ENCODE measurements at places on chromosomes 16 and 17.

DNA sequence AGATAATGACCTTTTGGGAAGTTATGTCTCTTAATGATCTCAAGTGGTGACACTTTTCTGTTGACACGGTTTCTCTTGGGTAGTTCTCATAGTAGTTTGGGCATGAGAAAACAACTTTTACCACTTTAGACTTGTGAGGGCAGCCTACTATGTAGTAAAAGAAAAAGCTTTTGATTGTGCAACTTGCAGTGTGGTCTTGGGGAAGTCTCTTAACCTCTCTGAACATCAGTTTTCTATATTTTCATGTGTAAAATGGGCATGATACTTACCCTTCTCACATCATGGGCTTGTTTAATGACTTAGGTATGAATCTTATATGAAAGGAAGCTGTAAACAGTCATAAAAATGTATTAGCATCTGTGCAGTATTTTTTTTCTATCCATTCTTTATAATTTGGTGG lies 11.2 kb downstream of the NF1 start:
- no peak for DNase-seq

- DNase-seq = no peak
These were observed 167.1 kb upstream of the CDH13 start for GRCh38 chr16:82459580-82460256.

GRCh38 chr17:67716405-67716798 lies 1.3 kb upstream of the NOL11 start:
- no peak for DNase-seq

DNA sequence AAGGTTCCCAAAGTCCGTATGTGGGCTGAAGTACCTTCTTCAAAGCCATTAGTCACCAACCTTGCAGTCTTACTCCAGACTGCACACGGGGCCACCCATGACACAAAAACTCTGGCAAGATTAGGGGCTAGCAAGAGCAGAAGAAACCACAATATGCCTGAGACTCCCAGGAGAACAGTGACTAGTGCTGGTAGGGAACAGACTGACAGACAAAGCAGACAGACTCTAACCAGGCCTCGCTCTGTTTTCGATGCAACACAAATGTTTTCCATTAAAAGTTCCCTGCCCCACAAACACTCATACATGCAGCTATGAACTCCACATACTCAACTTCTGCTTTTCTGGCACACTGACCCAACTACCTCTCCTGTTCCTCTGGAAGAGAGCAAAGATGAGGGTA lies 102.2 kb downstream of the HIC1 start:
- DNase-seq = no peak

DNA sequence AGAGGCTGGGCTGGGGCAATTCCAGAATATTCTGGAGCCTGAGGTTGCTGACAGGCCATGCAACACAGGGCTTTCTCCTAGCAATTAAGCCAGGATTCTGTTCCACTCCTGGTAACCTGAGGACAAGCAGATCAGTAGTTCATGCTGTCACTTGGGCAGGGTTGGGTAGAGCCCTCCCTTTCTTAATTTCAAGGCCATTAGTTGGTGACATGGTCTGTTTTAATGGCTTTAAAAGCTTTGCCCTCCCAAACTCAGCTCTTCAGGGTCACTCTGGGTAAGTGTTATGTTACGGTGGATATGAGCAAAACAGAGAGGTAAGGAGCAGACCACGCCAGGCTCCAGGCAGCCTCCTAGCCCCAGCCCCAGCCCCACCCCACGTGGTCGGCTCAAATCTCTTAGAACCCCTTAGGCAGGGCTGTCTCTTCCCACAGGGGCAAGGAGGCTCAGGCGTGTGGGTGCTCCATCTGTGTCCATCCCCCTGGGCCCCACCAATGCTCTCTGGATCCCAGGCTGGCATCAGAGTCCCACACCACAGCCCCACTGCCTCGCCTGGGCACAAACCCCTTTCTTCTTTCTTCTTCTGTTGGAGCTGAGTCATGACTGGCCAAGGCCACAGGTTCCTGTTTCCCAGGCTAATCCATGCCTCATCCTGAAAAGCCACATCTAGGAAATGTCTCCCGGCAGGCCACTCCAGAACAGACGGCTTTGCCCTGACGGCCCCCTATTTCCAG lies 27.5 kb downstream of the CEP295NL start:
- DNase-seq = no peak

DNA sequence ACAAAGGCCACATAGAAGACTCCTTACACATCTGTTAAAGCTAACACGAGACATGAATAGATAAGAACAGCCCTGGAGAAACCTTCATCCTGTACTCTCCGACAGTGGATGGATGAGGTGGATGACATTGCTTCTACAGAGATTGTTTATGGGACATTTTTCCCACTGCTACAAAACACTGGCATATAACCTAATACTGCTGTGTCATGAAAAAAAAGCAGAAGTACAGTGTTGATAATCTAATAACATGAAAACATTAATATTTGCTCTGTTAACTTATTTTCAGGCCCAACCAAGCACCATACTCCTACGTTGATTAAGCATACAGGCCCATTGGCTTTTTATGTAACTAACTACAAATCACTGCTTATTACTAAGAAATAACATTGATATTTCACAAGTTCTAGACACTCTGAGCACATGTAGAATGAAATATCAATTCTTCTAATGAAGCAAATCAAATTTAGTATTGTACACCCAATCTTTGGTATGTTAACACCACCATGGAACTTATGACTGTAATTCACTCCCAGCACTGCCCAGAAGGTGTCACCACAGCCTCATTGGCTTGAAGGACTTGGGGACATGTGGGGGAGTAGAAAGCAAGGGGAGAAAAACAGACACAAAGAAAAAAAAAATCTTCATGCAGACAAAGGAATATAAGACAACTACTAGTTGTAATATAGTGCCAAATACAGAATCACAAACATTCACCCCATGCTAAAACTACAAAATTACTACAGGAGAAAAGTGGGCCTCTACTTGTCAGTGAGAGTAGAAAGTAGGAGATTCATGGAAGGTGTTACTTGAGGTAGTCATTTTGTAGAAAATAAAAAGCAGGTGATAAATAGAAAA lies 330.0 kb upstream of the PMFBP1 start:
- DNase-seq = peak; percentile 4

DNA sequence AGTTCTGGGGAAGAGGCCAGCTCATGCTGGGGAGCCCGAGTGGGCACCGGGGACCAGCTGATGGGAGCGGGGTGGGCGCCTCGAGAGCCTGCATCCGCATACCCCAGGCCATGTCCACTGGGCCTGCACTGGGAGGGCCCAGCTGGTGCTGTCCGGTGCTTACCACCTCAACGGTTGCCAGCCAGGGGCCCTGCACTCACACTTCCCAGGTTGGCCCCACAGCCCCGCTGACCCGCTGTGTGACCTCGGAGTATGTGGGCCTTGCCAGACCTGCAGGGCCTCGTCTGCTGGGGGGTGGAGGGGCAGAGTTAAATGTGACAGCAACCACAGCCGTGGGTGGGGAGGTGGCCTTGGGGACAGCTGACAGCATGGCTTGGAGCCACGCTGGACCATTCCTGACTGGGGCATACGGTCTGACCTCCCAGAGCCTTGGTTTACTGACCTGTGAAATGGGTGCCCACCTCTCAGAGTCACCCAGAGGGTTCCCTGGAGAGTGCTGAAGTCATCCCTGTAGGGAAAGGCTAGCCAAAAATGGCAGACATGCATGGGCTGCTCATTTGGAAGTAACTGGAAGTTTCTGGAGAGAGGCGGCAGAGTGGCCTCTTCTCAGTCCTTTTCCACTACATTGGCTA lies 5.4 kb upstream of the GAA start:
- no peak for DNase-seq

DNA sequence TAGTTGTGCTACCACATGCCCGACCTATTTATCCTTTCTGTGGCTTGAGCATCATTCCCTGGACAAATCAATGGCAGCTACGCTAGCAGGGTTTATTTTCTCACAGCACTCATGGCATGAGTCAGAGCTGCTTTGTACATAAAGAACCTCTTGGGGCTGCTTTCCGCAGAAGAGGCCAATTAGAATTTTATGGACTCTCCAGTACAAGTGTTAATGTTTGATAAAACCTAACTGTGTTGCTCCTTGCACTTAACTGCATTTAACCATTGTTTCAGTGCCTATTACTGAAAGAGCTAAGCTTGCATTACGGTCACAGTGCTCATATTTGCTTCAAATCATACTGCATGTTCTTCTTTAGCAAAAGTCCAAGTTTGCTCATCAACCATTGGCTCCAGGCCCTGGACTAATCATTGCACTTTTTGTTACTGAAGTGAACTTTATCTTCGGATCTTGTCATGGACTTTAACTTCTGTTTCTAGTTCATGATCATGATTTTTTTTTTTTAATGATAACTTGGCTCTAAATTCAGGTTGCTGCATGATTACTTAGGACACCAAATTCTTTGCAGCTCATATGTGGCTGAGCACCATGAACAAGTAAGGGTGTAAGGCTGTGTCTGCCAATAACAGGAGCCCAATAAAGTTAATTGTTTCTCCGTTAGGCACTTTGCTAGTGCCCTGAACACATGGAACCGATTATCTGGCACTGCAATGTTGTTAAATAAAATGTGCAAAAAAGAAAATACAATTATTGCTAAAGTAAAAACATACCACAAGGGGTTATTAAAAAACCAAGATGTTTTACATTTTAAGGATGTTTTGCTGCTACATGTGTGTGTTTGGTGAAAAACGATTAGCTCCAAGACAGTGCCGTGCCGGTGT lies 492.2 kb downstream of the KCNJ2 start:
- no peak for DNase-seq

GRCh38 chr17:16478649-16479048 lies 13.3 kb downstream of the LRRC75A start:
- no peak for DNase-seq

Measured in activated CD4-positive, alpha-beta T cell treated with anti-CD3 and anti-CD28 coated beads for 24 hours (primary cell).